Activated T-cell treated with anti-CD3 and anti-CD28 coated beads, Interleukin-2, amount 50 U/mL, for 72 hours (primary cell): ENCODE measurements at places on chromosomes 1 and 21. TPM values are rescaled to one million over a fixed set of nuclear protein-coding genes. Genes with fewer than 3 reads are reported as not detected.

Gene MSH4
- 0.99 TPM for total RNA-seq

DNA sequence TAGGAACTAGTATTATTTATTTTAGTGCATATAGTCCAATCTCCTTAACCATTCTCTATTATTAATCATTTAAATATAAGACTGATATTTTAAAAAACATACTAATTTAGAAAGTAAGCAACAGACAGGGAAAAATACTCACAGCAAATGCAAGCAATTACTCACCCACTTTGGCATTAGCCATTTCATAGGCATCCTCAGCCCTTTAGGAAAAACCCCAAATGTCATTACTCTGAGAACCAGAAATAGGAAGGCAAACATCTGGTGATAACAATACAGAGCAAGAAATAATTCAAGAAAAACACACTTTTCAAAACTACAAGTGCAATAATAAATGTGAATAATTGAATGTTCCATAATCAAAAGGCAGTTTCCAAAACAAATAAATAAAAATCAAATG is 545.1 kb downstream of the PLPP3 start:
- no peak for DNase-seq

DNA sequence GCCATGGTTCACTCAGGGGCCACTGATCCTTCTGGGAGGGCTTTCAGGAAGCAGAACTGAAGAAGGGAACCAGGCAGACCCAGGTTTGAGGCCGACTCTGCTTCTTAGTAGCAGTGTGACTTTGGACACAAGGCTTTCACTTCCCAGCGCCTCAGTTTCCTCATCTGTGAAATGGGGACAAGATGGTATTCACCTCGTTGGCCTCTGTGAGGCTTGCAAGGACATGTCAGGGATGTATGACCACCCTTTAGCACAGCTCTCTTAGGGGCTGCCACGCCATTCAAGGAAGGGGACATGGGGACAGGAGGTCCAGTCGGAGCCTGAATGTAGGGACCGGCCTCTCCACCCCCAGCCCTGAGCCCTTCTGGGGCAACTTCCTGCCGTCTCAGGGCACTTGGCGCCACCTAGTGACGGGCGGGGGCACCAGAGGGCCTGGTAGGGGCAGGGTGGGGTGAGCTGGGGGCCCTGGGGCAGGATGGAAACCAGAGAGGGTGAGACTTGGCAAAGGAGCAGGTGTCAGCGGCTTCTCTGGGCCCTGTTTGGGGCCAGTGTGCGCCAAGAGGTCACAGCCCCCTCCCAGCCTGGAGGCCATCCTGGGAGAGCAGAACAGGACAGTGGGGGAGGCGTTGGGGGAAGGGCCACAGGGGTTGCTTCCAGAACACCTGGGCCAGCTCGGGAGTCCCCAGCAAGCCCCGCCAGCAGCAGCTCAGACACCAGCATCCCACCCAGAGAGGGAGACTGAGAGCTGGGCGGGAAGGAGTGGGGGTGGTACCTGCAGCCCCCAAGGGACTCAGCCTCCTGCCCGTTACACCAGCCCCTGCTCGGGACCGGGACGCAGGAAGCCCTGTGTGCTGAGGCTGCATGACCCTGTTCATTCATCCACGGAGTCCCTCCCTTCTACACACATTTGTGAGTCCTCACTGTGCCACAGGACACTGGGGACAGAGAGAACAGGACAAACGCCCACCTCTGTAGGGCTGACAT is 102.5 kb upstream of the TARDBP start:
- peak; percentile 83 for DNase-seq

Gene FOXD3
- total RNA-seq = not detected

GRCh38 chr1:169395955-169396354 is 28.0 kb downstream of the BLZF1 start:
- DNase-seq = no peak
